ENCODE measurements at places on chromosomes 7 and 10.

DNA sequence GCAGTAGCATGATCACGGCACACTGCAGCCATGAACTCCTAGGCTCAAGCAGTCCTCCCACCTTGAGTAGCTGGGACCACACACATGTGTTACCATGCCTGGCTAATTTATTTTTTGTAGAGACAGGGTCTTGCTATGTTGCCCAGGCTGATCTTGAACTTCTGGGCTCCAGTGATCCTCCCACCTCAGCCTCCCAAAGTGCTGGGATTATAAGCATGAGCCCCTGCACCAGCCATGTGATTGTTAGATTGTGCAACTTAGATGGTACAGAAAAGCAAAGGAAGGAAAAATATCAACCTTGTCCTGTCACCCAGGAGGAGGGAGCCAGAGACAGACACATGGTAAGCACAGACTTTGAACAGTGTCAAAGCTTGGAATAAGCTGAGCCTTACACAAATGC is 73.5 kb downstream of the CCNY start:
- no peak for DNase-seq

- DNase-seq: no peak
Measured at GRCh38 chr7:42747044-42747443, 164.8 kb downstream of the C7orf25 start.

DNA sequence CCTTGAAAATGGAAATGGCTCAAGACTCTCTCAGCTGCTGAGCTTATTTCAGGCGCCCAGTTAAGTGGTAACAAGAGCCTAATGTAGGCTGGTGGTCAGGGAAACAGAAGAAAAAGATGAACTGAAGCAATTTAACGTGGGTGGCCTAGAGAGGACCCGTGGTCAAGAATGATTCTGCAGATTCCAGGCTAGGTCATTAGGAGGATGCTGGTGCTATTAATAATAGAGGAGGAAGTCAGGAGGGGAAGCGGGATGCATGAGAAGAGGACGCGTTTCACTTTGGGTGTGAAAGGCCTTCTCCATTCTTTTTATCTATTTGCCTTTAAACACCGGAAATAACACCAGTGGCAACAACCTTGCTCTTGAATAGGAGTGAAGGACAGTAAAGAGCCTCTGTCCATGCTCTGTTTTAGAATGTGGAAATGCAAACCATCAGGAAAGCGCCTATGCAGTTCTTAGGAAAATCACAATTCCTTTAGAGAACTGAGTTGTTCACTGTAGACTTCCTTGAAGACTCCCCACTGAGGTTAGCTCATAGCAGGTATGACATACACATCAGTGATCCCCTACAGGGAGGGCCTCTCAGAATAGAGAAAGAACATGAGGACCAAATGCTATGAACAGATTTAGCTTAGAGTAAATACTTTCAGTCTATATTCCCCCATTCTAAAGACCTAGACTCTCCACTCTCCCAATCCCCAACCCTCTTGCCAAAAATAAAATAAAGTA is 8.6 kb downstream of the LIPA start:
- DNase-seq: no peak

DNA sequence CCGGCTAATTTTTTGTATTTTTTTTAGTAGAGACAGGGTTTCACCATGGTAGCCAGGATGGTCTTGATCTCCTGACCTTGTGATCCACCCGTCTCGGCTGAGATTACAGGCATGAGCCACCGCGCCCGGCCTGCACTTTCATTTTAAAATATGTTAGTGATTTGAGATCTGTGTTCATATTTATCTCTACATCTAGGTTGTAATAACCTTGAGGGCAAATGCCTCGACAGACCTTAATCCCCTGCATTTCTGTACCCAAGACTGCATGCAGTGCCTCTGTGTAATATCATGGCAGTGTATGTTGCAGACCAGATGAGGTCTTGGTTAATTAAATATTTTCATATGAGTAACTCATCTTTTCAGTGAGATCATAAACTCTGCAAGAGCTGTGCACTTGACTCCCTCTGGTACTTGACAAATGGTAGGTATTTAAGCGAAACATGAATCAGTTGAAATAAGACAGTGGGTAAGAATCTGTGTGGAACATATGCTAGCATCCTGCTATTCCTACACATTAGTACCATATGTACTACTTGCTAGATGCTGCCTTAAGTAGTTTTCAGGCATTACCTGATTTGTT is 673.9 kb upstream of the ANKRD30A start:
- no peak for DNase-seq

DNA sequence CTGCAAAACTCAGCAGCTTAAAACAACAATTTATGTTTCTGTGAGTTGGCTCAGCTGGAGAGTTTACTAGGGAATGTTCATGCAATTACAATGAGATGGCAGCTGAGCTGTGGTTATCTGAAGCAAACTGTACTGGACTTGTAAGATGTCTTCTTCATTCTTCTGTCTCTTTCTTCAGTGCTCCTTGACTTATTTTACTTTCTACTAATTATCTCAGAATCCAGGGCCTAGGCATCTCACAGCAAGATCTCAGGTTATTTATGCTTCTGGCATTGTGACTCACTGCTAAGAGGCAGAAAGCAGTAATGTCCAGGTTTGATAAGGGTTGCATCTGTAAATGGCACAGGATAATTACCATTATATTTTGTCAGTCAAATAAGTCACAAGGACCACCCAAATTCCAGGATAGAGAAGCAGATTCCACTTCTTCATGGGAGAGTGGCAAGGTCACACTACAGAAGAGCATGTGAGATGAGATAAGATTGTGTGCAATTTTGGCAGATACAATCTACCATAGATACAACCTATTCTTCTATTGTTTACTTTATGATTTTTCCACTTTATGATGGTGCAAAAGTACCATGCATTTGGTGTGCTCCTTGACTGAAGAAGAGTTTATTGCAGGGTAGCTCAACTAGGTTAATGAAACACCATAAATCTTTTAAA is 16.8 kb downstream of the VIM start:
- DNase-seq: no peak

- DNase-seq: no peak
Measured at GRCh38 chr10:12766223-12766622, 235.3 kb downstream of the CCDC3 start.

DNA sequence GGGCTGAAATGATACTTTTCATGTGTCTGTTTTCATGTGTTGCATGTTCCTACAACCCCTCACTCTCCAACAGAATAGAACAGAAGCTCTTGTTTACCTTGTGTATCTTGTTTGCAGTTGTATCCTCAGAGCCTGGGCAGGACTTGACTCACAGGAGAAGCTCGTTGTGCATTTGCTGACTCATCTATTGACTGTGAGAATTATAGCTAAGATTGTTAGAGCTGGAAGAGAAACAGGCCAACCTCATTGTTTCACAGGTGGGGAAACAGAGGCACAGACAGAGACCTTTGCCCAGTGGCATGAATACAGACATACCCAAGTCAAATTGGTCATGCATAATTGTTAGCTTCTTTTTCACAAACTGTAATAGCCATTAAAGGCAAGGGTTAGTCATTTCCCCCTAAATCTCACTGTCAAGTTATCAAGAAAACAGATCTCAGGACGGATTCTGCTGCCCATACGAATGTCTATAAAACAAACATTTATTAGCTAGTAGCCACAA is 4.6 kb upstream of the TSPAN15 start:
- DNase-seq: peak; percentile 64

DNA sequence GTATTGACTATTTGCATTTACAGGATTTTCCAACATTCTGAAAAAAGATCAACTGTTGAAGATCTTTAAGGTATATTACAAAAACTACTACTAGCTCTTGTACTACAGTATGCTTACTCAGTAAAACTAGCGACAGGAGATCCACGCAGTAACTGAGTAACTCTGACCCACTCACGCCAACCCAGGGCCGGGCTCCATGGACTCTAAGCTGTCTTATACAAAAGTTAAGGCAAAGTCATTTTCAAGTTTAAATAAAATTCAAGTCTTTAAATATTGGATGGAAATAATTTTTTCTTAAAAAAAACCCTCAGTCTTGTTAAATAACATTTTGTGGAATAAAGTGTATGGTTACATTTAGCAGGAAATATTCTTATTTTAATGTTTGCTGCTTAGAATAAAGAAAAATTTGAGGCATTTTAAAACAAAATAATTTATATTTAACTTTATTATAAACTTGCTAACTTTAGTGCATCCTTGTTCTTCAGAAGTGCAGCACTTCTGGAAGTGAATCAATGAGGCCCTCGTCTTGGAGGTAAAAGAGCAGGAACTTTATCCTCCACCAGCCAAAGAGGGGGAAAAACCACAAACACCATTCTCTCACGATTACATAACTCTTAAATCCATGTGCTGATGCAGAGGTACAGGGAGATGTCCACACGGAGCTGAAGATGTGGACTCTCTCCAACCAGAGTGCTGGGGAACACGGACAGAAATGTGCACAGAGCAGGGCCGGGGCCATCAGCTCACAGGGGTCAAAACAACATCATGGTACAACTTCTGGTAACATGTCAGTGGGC is 119.9 kb downstream of the LARP4B start:
- no peak for DNase-seq

GRCh38 chr10:99008054-99008453 is 227.6 kb downstream of the HPSE2 start:
- DNase-seq: no peak

DNA sequence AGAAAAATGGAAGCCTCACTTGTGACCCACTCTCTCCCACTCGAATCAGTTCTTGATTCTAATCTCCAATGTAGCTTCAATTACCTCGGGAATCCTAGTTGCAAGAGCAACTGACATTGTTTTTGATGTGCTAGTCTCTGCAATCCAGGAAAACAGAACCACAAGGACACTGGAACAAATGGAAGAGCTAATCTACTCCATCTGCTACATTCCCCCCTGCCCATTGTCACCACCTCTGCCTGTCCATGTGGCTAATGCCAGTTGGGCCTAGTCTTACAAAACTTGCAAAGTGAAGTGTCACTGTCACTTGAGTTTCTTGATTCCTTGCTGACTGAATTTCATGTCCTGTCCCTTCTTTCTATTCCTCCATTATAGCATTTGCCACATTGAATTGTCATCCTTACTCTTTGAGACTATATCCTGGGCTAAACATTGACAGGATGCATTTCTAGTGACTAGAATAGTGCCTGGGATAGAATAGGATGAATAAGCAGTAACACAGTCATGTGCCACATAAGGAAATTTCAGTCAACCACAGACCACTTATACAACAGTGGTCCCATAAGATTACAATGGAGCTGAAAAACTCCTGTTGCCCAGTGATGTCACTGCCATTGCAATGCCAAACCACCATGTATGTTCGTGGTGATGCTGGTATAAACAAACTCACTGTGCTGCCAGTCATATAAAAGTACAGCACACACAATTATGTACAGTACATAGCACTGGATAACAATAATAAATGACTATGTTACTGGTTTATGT is 13.5 kb downstream of the GCC1 start:
- DNase-seq: no peak

DNA sequence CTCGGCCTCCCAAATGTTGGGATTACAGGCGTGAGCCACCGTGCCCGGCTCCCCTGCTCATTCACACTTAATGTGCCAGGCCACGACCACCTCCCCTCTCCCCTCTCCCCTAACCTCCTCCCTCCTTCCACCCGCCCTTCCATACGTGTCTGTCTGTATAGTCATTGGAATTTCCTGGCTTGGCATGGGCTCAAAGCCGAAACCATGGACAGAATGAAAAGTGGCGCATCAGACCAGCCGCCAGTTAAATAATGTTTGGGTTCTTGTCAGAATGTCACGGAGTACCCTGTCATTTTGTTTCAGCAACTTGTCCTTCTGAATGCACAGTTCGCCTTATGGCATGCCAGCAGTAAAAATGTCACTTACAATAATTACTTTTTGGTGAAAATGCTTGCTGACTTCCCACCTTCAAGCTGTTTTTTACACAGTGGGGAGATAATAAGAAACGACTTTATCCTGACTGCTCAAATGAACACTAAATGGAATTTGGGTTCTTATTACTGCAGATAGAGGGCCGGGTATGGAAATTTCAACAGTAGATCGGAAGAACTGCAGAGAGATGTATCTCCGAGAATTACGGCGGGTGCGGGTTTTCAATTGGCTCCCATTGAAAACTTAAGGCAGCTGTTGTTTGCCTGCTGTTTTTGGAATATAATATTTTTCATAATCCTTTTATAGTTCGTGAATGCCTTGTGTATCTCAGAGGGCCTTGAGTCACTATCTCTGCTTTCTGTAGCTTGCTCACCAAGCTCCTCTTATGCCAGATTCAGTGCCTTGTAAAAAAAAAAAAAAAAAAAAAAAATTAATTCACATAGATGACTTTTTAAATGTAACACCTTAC is 65.5 kb upstream of the SH2B2 start:
- peak; percentile 47 for DNase-seq

GRCh38 chr10:99875473-99875872 is 93.0 kb downstream of the ABCC2 start:
- no peak for DNase-seq

GRCh38 chr7:140726281-140726680 is 29.8 kb downstream of the NDUFB2 start:
- DNase-seq: no peak

GRCh38 chr10:44890696-44891563 is 20.2 kb upstream of the TMEM72 start:
- no peak for DNase-seq

DNA sequence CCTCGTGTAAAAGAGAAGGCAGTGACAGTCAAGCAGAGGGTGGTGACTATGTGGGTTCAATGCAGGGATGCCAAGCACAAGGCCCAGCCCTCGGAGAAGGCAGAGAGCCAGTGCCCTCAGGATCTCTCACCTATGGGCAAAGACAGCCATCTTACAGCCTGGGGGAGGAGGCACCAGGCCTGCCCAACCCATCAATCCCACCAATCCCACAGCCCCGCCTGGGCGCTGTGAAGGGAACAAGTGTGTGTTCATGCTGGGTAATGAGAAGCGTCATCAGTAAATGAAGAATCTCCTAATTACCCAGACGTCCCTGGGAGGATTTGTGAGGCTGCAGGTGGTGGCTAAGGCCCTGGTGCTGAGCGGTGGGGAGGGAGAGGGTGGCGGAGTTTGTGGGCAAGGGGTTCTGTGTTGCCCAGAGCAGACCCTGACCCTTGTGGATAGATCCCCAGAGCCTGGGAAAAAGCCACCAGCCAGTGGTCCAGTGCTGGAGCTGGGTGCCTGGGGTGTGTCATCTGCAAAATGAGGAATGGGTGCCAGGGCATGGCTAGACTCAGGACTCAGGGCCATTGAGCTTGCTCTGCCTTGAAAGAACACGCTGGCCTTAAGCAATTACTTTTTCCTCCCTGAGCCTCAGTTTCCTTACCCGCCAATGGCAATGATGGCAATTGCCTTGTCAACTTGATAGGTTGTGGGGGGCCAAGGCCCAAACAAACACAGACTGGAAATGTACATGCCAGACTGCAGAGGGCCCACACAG is 128.1 kb upstream of the UNC5B start:
- peak; percentile 0 for DNase-seq

GRCh38 chr7:134435161-134435920 is 23.6 kb downstream of the AKR1B1 start:
- no peak for DNase-seq
